Esophagus mucosa (tissue), 1 donor: ENCODE measurements at places on chromosomes 11 and 22.

- no peak for ATAC-seq
These were observed 13.3 kb upstream of the CABP7 start for GRCh38 chr22:29706486-29706885.

- ATAC-seq, result no peak
These were observed 90.6 kb downstream of the CCDC83 start for GRCh38 chr11:85945788-85946187.

DNA sequence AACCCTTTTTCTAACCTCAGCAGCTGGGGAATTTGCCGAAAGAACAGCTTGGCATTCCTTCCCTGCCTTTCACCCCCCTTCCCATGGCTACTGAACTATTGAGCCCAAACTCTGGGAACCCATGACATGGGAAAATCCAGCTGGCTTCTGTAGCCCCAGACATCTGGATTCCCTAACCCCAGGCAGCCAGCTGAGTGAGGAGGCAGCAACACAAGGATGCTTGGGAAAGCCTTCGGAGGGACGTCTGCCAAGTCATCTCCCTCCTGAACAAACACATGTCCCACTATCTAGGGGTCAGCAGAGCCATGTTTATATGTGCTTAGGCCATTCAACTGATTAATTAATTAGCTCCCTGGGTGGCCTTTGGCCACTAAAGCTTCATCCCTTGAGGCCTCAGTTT lies 21.6 kb downstream of the LRRC55 start:
- no peak for ATAC-seq

DNA sequence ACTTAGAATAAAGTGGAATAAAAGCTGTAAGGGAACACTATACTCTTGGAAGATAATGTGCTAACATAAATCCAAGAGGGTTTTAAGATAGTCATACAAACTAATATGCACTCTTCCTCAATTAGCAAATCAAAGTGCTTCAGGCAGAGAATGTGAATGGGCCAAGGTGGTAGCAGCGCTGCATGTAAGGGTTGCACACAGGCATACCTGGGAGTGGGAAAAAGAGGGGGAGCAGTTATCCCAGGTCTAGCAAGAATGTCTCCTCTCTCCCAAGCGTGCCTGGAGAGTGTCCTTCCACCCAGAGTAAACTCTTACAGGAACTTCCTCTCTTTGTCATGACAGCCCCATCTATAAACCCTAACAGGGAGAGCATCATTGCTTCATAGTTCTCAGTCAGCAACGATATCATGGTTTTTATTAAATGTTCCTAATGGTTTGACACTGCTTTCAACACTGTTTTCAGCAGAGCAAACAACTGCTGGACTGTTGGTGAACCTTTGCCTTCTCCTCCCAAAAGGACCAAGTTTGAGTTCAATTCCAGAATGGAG lies 61.6 kb downstream of the SYTL2 start:
- ATAC-seq, result no peak

GRCh38 chr11:28098257-28098656 lies 9.7 kb downstream of the KIF18A start:
- ATAC-seq, result no peak

DNA sequence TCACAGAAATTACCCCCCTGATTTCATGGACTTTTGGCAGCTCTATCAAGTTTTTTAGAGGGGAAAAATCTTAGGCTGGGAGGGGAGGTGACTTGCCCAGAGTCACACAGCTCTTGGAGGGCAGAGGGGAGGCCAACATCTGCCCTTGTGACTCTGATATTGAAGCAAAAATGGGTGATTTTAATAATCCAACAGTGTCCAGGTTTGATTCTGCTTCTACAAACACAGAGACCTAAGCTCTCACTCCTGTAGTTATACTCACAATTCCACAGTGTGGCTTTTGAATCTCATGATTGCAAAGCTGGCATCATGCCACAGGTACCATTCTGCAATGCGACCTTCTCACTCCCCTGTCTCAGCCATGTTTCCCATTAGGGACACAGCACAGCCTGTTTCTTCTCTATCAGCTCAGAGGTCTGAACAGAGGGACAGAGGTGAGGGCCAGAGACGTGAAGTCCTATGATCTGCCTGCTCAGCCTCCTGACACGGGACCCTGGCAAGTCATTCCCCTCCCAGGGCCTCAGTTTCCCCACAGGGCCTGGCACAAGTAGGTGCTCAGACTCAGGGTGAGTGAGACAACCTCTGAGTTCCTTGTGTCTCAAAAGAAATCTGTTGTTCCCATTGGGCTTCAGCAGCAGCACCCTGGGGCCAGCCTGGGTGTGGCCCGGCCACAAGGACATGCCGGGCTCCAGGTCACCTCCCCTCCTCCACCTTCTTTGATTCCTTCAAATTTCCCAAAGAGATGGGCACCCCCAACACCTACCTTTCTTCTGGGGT lies 766 bp downstream of the APOL2 start:
- peak; percentile 45 for ATAC-seq

DNA sequence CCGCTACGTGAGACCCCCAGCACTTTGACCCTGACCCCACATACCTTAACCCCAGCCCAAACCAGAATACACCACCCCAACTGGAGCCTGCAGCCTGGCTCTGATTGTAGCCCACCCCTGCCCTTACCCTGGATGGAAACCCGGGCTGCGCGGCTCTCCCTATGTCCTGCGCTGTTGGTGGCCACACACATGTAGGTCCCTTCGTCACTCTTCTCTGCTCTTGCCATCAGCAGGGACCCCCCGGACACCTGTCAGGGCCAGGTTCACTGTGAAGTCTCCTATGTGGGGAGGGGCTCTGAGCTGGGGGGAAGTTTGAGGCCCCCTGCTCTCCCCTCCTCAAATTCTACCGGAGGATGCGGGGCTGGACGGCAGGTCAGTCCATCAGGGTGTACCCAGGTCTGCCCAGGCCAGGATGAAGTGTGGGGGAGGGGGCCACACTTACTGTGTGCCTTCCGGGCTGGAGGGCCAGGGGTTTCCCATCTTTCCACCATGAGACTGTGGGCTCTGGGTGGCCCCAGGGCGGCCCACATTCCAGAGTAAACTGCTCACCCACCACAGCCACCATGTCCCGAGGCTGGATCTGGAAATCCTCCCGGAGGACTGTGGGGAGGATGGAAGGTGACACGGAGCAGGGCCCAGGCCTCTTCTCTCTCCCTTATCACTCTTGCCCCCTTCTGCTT lies 1.5 kb downstream of the ROBO4 start:
- no peak for ATAC-seq

DNA sequence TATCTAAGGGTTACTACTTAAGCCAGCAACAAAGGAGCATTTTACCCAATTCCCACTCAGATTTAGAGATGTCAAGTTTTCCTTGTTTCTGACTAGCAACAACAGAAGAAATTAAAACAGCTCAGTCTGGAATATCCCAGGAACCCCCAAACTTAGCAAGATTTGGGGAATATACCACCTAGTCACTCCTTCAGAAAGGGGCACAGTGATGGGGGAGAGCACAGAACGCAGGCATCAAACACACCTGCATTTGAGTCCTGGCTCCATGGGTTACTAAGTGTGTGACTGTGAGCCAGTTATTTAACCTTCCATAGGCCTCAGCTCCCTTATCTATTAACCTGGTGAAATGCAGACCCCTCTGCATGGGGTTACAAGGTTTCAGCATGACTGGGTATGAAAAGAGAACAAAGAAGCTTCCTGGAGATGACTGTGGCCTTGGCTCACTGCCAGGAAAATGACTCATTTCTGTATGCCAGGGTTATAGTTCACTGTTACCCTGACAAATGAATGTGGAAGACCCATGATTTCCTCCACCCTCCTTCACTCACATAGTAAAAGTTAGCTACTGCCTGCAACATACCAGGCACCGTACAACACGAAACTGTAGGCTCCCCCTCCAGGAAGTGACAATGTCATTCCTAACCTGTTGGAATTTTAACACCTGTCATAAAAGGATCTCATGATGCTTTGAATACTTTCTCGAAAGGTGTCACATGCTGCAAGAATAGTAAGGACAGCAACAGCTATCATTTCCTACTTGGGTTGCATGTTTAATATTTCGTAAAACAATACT lies 79.6 kb downstream of the ME3 start:
- ATAC-seq, result peak; percentile 80

- peak; percentile 5 for ATAC-seq
These were observed 68.3 kb upstream of the CRYBB3 start for GRCh38 chr22:25131198-25131887.

DNA sequence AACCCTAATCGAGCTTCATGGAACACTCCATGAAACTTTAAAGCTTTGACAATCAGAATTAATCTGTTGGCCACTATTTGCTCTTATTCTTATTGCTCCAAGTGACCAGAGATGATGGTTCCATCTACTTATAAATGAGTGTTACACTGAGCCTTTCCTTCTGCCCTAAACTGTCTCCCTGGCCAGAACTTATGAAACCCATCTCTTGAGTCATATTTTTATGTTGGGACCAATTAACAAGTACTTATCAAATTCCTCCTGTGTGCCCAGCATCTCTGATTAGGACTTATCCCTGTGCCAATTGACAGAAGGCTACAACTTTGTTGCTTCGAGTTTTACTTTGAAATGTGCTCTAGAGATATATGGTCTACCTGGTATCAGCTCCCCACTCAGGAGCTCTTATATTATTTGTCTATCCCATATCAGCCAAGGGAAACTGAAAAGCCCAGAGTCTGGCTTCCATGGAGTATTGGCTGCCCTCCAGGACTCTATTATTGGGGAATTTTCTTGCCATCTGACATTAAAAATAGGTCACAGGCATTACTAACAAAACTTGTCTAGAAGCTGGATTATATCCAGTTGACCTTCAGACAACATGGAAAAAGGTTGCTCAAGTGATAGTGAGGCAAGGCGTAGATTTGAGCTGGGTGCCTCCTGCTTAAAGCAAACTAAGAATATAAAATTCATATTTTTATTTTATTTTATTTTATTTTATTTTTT lies 8.8 kb downstream of the KREMEN1 start:
- no peak for ATAC-seq

DNA sequence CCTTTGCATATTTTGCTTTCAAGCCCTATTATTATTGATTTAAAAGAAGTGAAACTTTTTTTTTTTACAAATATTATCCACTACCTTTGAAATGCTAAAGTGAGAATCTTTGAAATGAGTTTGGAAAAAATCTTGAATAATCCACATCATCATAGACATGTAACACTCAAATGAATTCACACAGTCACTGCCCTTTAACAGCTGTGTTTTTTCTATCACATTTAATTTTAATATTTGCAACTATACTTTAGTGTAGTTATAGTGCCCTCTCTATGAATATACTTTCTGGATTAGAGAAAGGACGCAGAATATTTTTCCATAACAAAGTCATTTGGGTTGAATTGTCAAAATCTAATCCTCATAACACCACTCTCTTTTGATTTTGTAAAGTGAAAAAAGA lies 37.9 kb upstream of the MTMR2 start:
- no peak for ATAC-seq

DNA sequence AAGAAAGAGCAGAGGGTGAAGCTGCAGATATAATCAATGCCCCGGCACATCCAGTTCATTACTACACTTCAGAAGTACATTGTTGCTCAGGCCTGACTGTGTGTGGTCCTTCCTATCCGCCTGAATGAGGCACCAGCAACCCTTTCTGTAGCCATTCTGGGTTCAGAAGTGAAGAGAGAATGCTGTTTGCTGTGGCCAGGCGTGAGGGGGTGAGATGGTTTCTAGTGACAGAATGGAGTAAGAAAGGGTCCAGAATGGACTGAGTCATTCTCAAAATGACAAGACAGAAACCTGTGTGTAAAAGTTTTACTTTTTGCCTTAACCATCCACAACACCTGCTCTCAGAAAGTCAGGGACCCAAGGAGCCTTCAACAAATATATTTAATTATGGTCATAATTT lies 334.8 kb downstream of the GUCY1A2 start:
- no peak for ATAC-seq

- no peak for ATAC-seq
These were observed 105.5 kb downstream of the KCNC1 start for GRCh38 chr11:17840101-17840548.

DNA sequence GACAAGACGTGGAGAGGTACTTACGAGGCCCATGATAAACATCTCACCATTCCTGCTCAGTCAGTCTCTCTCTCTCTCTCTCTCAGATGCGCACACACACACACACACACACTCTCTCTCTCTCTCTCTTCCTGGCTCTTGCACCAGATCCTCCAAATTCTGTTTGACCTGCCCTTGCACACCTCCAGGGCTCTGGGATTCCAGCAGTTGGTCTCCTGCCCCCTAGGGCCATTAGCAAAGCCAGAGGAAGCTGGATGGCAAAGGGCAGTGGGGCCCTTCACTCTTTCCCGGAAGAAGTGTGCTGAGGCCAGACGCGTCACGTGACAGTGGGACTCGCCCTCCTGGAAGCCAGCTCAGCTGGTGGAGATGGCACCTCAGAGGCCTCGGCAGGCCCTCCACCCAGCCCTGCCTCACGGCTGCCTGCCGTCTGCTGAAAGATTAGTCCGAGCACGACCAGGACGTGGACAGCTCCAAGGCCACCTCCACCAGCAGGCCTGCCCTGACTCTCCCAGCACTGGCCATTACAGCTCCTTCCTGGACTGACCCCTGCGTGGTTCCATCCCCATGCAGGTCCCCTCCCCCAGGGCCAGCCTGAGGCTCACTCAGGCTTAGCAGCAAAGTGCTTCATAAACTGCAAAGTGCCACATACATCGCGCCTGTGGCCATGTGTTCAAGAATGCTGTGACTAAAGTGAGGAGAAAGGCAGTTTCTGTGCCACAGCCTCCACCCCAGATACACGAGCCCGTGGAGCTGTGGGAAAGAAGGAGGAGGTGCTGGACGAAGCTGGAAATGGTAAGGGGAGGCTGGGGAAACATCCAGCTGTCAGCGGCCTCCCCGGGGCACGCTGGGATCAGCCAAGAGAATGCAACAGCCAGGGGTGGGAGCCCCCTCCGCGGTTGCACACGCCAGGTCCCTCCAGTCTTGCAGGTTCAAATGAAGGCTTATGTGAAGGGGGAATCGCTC lies 3.7 kb downstream of the PDGFB start:
- peak; percentile 58 for ATAC-seq

GRCh38 chr11:35969089-35970042 lies 25.5 kb downstream of the LDLRAD3 start:
- ATAC-seq, result no peak

DNA sequence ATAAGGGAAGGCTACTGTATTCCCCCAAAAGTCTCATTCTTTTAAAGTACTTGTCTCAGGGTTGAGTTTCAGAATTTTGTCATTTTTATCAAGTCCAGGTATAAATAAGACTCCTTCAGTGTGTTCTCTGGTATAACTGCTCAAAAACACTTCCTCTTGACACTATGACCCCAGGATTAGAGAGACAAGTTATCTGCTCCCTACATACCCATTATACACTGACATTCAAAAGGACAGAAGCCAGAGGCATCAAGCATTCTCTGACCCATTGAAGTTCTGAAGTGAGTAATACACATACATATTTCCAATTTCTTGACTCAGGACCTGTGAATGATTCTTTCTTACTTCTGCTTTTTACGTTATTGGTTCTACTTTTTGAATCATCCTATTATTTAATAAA lies 447.8 kb upstream of the CNTN5 start:
- ATAC-seq, result no peak
